ENCODE measurements at places on chromosomes 6 and 20.

- DNase-seq = no peak
These were observed 83.0 kb downstream of the WDR27 start for GRCh38 chr6:169618526-169619490.

GRCh38 chr20:50980071-50980681 is 21.6 kb downstream of the MOCS3 start:
- DNase-seq = peak; percentile 61

DNA sequence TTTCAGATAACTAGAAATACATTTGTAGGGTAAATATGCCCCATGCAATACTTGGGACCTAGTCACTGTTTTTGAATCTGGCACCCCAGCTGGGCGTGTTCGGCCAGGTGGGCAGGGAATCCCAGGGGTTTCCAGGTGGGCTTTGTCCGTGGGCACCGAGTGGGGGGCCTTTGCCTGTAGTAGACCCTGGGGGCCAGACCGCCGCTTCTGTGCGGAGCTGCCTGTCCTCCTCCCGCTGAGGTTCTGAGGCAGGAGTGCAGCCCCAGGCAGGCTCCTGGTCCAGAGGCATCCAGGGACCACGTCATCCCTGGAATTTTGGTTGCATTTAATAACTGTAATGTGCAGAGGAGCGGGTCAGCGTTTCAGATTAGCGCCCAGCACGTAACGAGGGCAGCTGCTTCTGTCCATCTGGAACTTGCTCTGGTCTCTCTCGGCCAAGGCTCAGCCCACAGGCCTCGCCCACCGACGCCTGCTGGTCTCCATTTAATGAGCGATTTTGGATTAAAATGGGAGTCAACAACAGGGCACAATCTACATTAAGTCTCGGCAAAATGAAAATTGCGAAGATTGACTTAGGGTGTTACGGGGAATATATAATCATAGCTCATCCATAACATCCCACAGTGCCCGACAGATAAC is 12.8 kb downstream of the BHLHE23 start:
- no peak for DNase-seq

DNA sequence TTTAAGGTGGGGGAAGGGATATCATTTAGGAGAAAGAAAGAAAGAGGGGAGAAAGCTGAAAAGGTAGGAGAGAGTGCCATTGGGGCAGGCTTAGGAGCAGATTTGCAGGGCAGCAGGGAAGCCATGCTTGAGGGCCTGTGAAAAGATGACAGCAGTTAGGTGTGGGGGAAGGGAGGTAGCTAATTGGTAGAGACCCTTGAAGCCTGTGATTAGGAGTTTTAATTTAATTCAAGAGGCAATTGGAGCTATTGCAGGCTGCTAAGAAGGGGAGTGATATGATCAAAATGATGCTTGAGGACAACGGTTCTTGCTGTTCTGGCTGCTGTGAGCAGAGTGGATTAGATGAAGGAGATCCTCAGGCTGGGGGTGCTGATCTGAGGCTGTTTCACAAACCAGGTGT is 24.5 kb upstream of the SEC63 start:
- DNase-seq = no peak

GRCh38 chr20:24579475-24579874 is 110.0 kb downstream of the SYNDIG1 start:
- no peak for DNase-seq

- no peak for DNase-seq
These were observed 597.1 kb downstream of the KIF16B start for GRCh38 chr20:15976047-15976736.

- no peak for DNase-seq
These were observed 18.5 kb upstream of the WFDC10A start for GRCh38 chr20:45611054-45611453.

DNA sequence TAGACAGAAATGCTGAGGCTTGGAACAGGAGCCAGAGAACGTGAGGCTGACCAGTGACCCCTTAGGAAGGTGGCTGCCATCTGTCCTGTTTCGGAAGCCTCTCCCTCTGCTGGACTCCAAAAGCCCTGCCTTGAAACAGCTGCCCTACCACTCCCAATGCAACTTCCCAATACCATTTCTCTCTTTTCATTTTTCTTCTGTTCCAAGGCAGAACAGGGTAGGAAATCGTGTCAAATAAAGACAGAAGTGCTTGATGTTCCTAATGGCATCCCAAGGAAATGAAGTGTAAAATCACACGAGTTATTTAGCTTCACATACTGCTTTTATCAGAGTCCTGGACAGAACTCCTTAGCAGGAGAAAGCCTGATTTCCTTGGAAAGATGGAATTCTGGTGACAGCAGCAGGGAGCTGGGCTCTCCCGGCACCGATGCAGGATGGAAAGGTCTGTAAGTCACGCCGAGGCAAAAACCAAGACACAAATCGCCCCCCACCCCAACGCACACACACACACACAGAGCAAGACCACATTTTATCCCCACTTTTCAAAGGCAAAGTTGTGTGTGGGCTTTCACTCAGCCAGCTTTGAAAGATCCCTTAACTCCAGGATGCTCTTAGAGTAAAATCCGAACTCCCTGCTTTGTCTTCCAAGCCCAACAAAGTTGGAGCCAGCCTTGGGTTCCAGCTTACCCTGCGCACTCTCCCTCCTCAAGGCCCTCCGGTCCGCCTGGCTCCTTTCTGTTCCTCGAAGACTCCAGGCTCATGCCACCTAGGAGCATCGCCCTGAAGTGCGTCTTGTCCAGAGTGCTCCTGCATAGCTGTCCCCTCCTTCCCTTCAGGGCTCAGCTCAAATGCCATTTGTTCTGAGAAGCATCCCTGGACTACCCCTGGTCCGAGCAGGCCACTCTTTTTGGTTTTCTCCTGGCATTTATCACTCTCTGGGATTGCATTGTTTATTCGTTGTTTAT is 11.6 kb upstream of the STX16 start:
- no peak for DNase-seq

DNA sequence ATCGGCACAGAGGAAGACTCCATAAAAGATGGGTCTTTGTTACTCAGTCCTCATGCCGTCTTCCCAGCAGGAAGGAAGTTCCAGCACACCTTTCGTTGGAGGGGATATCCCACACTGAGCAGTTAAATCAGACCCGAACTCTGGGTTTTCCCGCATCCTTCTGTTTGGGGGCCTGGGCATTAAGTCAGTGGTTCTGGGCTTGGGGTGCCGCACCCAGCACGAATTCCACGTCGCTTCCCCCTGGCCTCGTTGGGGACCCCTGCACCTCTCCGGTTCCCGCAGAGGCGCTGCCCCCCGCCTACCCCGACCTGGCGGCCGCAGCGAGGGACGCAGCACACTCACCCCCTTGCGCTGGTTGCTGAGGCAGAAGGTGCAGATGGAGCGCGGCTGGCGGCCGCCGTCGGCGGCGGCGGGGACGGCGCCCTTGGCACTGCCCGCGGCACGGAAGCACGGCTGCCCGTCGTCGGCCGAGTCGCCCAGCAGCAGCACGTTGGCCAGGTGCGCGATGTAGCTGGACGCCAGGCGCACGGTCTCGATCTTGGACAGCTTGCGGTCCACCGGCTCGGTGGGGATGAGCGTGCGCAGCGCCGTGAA is 641 bp downstream of the TCF15 start:
- DNase-seq = no peak
